ENCODE measurements at places on chromosomes 16 and 17.

DNA sequence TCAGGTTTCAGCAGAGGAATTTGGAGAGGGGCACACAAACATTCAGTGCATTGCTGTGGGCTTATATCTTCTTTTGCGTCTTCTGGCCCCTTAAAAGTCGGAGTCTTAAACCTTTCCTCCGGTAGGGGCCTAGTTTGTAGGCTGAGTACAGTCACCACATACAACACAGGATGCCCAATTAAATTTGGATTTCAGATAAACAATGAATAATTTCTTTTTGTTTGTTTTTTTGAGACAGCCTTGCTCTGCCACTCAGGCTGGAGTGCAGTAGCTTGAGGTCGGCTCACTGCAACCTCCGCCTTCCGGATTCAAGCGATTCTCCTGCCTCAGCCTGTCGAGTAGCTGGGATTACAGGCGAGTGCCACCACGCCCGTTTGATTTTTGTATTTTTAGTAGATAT is 26.7 kb upstream of the ADORA2B start:
- H3K27me3 ChIP-seq = no peaks in the 10 kb centered on the region
- no peak for DNase-seq
- H3K36me3 ChIP-seq = no peaks in the 10 kb centered on the region

DNA sequence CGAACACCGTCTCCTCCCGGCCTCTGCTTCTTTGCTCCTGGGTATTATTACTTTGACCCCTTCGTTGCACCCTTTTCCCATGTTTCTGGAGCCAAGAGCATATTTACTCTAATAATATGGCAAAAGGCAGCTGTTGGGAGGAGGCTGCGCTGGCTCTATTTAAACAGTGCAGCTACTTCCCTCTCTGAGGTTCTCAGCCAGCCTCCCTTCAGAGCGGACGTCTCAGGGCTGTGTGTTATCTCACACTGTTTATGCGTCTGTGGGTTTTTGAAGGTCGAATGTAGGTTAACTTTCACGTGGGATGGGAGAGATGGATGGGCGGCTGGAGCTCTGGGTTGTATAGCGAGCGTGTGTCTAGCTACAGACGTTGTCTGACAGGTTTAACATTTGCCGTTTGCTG is 45.3 kb downstream of the COX4I1 start:
- H3K4me3 ChIP-seq = no peak overlapping the region
- H3K4me1 ChIP-seq = no peaks in the 10 kb centered on the region
- H3K27me3 ChIP-seq = no peaks in the 10 kb centered on the region
- H3K27ac ChIP-seq = no peak overlapping the region
- H3K36me3 ChIP-seq = no peaks in the 10 kb centered on the region
- no peak for DNase-seq

DNA sequence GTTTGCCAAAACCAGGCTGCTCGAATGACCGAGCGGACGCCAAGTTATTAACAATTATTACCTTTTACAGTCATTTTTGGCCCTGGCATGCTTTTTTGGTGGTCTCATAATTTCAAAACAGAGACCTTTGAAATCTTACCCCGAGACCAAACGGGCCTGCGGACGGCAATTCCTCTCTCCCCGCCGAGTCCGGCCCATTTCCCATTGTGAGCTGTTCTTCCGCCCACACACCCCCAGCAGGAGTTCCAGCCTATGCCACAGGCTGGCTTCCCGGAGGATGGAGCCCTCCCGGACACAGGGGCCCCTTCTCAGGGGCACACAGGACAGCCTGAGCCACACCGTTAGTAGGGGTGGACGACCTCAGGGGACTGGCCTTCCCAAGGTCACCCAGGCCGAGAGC is 130.7 kb downstream of the C16orf95 start:
- no peak for DNase-seq
- no peaks in the 10 kb centered on the region for H3K36me3 ChIP-seq
- H3K4me3 ChIP-seq = no peak overlapping the region
- H3K4me1 ChIP-seq = no peaks in the 10 kb centered on the region

DNA sequence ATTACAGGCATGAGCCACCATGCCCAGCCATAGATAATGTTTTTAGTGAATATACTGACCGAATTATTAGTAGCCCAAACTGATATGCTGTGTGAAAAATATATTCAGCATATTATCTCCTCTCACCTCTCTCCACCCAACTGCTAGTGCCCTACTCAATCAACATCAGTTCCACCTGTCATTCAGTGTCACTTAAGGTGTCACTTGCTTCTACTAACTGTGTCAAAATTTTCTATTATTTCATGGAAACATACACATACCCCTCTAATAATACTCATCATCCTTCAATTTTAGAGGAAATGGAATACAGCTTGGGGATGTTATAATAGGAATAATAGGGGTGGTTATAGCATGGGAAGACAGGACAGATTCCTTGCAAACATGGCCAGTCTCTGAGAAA is 12.6 kb downstream of the EFCAB3 start:
- H3K36me3 ChIP-seq = no peaks in the 10 kb centered on the region
- H3K4me3 ChIP-seq = no peak overlapping the region
- H3K27ac ChIP-seq = no peak overlapping the region
- H3K27me3 ChIP-seq = no peaks in the 10 kb centered on the region

GRCh38 chr17:79983456-79983855 is 52.2 kb downstream of the TBC1D16 start:
- no peaks in the 10 kb centered on the region for H3K4me1 ChIP-seq
- H3K36me3 ChIP-seq = no peaks in the 10 kb centered on the region
- H3K4me3 ChIP-seq = no peak overlapping the region
- no peak for DNase-seq
- no peak overlapping the region for H3K27ac ChIP-seq

GRCh38 chr17:32870027-32870670 is 6.8 kb downstream of the MYO1D start:
- H3K27me3 ChIP-seq = no peaks in the 10 kb centered on the region
- peak overlapping the region; percentile 58 for H3K27ac ChIP-seq
- no peaks in the 10 kb centered on the region for H3K36me3 ChIP-seq
- peaks cover 15% of the 10 kb centered on the region for H3K4me1 ChIP-seq
- DNase-seq = no peak

DNA sequence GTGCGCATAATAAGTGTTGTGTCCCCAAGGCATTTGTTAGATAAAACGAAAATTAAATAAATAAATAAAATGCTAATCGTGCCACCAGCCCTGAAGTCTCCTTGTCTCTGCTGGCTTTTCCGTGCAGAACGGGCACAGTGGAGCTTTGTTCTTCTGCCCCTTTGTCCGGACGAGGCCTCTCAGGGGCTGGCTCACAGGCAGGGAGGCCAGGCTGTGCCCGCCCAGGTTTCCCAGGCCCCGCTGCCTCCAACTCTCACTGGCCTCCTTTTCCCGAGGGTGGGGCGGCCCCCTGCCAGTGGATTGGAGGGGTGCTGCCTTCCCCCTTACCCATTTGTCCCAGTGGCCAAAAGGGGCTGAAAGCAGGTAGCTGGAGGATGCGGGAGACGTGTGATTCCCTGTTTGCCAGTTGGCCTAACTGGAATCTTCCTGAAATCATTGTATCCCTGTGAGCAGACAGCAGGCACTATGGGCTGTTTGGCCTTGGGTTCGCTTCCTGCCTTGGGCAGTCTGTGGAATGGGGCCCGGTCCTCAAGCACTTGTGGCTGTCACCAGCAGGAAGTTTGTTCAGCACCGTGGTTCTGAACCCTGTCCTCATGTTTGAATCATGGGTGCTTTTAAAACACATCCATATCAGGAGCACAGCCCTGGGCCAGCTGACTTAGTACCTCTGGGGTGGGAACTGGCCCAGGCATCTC is 64.4 kb downstream of the KSR1 start:
- no peak overlapping the region for H3K27ac ChIP-seq
- no peaks in the 10 kb centered on the region for H3K4me1 ChIP-seq
- no peak for DNase-seq
- H3K36me3 ChIP-seq = no peaks in the 10 kb centered on the region
- no peak overlapping the region for H3K4me3 ChIP-seq

DNA sequence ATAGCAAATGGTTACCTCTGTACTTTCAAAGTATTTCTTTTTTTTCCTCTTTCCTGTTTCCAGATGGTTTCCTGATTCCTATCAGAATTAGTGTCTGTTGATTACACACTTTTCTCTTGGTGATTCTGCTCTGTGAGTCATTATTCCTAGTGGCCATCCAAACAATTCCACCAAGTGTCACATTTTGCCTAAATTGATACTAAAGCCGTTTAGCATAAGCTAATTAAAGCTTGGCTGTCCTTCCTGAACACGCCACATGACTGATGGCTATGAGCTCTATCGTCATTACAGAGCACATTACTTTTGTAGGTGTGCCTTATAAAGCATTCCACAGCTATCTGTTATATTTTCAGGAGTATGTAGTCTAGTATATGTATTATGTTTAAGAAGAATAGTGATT is 671.2 kb downstream of the CDH8 start:
- DNase-seq = no peak
- no peaks in the 10 kb centered on the region for H3K4me1 ChIP-seq

Measured in ascending aorta (tissue), 2 donors.